ENCODE measurements at places on chromosomes 6 and 20.

DNA sequence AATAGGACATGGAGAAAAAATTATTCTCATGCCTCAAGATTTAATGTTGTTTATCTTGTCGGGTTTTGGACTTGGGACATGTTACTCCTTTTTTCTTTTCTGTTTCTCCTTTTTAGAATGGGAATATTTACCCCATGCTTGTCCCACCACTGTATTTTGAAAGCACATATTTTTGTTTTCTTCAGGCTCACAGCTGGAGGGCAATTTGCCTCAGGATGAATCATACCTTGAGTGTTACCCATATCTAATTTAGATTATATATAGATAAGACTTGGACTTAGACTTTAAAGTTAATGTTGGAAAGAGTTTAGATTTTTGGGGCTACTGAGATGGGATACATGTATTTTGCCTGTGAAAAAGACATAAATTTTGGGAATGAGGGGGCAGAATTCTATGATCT is 541.6 kb upstream of the MAN1A1 start:
- no peak for DNase-seq

- no peak for DNase-seq
Measured at GRCh38 chr6:44224029-44224964, 902 bp downstream of the SLC29A1 start.

DNA sequence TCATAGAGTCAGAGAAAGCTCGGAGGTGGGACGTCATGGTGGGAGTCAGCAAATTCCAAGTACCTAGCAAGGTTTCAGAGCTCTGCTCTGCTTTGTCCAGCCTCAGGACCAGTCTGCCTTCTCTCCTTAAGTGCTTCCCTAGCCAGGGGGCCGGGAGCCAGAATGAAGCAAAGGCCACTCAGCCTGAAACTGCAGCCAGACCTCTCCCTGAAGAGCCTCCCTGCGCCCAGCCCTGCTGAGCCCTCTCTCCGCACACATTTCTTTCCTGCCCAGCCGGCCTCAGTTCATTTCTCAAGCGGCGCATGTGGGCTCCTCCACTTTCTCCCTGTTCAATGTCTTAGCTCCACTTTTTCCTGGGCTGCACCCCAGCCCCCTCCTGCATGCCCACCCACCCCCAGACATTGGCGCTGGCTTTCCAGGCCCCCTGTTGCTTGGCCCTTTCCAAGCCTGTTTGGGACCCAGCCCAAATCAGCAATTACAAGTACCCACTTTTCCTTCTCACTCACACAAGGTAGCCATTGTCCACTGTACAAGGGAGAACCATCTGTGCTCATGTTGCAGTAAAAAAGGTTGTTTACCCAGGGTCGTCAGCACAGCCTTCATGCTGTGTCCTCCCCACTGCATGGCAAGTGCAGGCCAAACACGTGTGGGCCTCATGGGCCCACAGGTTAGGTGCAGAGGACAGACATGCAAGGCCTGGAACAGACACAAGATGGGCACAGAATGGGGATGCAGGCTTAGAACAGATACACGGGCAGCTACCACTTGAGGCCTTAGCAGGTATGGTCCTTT is 147.1 kb downstream of the MRPL14 start:
- DNase-seq: no peak

GRCh38 chr20:48585061-48585870 is 242.5 kb downstream of the PREX1 start:
- no peak for DNase-seq

- no peak for DNase-seq
Measured at GRCh38 chr20:57401565-57401918, 10.3 kb downstream of the RBM38 start.

GRCh38 chr20:47295921-47296426 is 60.5 kb downstream of the ZMYND8 start:
- DNase-seq: no peak

DNA sequence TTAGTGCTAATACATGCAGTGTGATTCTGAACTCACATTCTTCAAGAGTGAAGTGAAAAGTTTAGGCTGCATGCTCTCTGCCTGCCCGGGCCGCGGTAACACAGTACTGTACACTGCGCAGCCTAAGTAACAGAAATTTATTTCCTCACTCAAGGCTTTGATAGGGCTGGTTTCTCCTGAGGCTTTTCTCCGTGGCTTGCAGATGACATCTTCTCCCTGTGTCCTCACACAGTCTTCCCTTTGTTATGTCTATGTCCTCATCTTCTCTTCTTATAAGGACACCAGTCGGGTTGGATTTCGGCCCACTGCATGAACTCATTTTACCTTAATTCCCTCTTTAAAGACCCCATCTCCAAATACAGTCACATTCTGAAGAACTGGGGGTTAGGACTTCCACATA is 51.1 kb upstream of the TMEM170B start:
- DNase-seq: no peak

- no peak for DNase-seq
Measured at GRCh38 chr6:104623052-104623690, 236.5 kb downstream of the HACE1 start.

DNA sequence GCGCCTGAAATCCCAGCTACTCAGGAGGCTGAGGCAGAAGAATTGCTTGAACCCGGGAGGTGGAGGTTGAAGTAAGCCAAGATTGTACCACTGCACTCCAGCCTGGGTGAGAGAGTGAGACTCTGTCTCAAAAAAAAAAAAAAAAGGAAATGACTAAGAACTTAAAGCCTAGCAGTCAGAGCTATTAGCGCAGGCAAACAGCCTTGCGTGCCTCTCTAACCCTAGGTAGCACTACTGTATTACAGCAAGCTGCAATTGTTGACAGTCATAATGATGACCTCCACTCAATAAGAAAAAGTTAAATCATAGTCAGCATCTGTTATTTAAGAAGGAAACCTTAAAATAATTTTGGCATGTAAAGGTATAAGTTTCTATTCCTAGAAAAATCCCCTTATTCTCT is 14.4 kb downstream of the GSS start:
- no peak for DNase-seq

GRCh38 chr20:59752704-59753460 is 148.5 kb downstream of the PHACTR3 start:
- no peak for DNase-seq

DNA sequence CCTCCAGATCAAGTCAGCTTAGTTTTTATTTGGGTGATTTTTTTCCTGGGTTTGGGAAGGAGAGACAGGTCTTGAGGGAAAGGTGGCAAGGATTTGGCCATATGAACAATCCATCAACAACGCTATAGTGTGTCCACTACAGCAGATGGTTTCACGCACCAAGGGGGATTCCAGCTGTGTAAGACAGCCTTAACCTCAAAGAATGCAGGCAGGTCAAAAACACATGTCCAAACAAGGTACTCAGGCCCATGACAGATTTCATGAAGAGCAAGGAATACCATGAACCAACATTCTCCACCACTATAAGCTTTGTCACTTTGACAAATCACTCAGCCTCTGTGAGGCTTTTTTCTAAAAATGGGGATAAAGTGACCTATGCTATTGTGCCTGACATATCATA is 2.0 kb downstream of the AIF1 start:
- no peak for DNase-seq

- DNase-seq: no peak
Measured at GRCh38 chr20:25077610-25078169, 4.3 kb downstream of the VSX1 start.

GRCh38 chr6:91976797-91977196 is 1389.9 kb upstream of the MAP3K7 start:
- DNase-seq: no peak

Data from activated T-helper 1 cell treated with anti-CD3 and anti-CD28 coated beads, Interleukin-12 subunit alpha, Interleukin-12 subunit beta, Interleukin-2, Interleukin-4 antibody, amounts not matched to agents 30 ng/mL and 10 ng/mL and 1 ng/mL, durations not matched to agents 14 hours and 24 hours and 36 hours (primary cell).